ENCODE measurements at places on chromosomes 2 and 18.

DNA sequence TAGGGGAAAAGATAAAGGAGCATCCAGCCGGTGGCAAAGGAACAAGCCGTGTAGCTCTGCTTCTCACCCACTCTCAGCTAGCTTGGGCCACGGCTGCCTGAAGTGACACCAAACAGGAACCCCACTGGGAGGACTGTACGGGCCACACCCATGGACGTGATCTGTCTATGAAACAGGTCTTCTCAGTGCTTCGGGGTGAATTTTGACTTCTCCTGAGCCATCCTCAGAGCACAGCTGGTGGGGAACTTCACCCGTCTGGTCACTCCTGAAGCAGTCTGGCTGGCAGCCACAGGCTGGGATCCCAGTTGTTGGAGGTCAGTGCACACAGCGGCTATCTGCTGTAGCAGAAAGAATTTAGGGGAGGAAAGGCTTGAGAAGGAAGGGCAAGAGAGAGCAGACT lies 223.8 kb downstream of the FAM210A start:
- DNase-seq: peak; percentile 7

DNA sequence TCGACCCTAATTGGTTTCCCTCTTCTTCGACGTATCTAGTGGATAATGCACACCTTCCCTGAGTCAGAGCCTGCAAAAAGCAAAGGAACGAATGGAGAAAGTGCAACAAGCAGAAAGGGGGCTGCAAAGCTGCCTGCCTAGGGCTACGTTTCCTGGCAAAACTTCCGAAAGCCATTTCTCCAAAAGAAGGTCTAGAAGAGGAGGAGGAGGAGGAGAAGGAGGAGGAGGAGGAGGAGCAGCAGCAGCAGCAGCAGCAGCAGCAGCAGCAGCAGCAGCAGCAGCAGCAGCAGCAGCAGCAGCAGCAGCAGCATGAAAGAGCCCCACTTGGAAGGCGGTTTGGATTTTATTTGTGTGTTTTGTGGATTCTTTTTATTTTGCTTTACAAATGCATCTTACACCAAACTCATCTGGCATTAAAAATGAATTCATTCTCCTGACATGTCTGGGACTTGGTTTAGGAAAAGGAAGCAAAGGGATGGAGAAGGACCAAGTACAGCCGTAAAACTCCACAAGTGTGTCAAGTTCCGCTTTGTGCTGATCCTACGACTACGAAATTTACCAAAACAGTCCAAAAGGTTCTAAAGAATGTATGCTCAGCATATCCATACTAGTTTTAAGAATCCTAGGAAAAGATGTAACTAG lies 2.0 kb downstream of the TCF4 start:
- no peak for DNase-seq

DNA sequence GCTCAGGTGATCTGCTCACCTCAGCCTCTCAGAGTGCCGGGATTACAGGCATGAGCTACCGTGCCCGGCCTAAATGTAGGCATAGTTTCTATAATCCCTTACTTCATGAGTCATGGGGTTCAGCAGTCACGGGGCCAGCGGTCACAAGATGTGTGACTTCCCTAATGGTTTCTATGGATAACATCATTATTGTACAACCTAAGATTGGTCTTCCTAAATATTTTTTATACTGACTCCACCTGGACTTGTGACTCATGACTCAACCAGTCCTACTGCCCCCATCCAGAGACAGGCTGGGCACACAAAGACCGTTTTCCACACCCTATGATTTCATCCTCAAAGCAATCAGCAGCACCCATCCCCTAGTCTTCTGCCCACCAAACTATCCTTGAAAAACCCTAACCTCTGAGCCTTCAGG lies 15.9 kb downstream of the FAM210A start:
- no peak for DNase-seq

GRCh38 chr2:196594158-196594557 lies 45.4 kb upstream of the CCDC150 start:
- no peak for DNase-seq

DNA sequence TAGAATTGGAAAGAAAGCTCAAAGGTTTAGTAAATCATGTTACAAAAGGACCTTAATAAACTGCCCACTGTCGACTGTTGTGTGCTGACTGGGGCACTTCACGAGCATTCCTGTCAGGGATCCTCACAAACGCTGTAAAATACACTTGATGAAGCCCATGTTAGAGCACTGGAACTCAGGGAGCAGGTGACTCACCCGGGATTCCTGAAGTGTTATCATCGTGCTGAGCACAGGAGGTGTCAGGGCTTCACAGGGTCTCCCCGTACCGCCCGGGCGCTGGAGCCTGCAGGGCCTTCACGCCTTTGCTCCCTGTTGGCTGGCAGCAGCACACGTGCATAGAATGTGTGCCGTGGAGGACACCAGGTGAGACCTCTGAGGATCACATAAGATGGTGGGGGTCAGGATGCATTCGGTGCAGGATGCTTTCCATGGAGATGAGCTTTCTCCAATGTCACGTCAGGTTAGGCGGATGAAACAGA lies 187.3 kb downstream of the SNTG2 start:
- no peak for DNase-seq

GRCh38 chr2:236289766-236290462 lies 25.7 kb upstream of the ASB18 start:
- DNase-seq: no peak

- DNase-seq: no peak
Observed at GRCh38 chr2:232529806-232530547, 4.0 kb downstream of the CHRND start.

All from CD4-positive, alpha-beta T cell treated with Interleukin-17A for 1 hour (primary cell).